Stimulated activated CD4-positive, alpha-beta T cell treated with anti-CD3 and anti-CD28 coated beads, Interleukin-1b, Interleukin-23, amount 100 ng/mL, for 1 hour (primary cell): ENCODE measurements at places on chromosomes 12 and 14.

DNA sequence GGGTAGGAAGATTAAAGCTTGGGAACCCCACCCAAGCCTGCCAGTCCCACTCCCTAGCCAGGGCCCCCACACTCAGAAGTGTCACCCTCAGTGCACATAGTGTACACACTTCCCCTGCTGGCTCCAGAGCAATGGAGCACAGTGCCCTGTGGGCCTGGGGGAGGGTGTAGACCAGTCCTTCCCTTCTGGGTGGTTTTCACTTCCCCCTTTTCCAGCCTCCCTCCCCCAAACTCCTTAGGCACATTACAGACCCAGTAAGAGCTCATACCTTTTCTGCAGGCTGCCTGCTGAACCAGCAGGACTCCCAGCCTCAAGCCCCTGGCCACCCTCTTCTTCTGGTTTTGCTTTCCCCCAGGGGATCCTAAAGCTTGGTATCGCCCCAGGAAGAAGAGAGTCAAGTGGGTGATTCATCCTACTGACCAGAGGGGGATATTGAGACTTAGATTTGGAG, at the start of gene ZNF385A:
TSS of gene ZNF385A (minus strand) at position 143 of the 451 bp plus-strand sequence. CDS start 219 bp downstream, outside the sequence.
- DNase-seq = no peak

GRCh38 chr12:107360482-107360881, 267.1 kb upstream of the CRY1 start:
- no peak for DNase-seq

GRCh38 chr12:84658877-84659276, 253.7 kb downstream of the SLC6A15 start:
- DNase-seq = no peak

DNA sequence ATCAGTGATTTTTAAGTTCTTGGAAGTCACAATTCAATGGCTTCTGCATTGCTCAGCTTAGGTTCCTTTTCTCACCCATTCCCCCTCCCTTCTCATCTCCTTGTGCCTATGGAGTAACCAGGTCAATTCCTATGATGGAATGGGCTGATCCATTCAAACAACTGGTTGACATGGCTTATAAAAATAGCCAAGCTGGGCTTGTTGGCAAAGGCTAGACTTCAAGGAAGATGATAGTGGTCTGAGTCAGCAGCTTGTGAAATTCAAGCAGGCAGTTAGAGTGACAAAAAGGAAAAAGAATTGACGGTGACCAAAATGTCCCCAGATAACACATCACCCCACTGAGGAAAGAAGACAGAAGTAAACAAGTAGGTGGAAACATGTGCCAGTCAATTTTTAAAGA, 119.9 kb upstream of the PCED1B start:
- DNase-seq = no peak

DNA sequence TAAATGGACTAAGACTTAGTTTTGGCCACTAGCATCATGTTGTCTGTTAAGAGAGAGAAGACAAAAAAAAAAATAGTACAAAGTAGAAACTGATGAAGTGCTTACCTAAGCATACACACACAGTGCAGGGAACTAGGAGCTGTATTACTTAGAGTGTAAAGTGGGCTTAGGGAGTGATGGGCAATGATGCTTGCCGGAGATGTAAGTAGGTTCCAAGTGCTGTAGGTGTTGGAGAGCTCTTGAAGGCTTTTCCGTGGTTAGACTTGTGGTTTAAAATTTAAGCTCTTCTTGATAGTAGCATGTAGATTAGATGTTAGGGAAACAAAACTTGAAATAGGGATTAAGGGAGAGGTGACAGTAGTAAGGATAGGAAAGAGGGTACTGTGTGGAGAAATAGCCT, 34.7 kb downstream of the MIA2 start:
- DNase-seq = no peak

DNA sequence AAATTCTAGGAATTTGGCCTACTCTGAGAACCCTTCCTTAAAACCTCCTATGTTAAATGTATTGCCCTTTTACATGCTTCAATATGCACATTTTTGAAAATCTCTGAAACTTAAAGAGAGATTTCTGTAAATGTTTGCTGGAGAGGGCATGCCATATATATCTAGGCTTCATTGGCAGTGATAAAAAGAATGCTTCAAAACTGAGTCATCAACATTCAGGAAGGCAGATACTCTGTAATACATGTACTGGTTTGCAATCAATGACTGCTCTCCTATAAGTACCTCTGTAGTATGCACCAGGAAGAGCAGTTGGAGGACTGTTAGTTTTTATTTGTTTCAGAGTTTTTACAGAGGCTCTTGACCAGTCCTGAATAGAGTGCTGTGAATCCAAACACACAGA, 739.9 kb downstream of the SLC16A7 start:
- no peak for DNase-seq

DNA sequence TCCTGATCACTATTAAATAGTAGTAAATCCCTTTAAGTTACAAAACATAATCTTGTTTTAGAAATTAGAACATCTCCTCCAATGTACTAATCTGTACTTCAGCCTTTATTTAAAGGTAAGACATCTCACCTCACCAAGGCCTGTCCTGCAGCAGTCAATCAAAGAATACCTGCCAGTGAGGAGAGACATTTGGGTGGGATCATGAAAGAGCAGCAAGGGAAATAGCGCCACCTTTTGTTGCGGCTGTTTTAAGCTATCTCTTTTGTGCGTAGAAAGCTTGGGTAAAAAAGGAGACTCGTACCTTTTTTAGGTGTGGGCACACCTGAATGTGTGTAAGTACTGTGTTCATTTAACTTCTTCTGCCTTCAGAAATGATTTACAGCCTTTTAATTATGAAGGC, 117.8 kb upstream of the TMTC1 start:
- DNase-seq = no peak

DNA sequence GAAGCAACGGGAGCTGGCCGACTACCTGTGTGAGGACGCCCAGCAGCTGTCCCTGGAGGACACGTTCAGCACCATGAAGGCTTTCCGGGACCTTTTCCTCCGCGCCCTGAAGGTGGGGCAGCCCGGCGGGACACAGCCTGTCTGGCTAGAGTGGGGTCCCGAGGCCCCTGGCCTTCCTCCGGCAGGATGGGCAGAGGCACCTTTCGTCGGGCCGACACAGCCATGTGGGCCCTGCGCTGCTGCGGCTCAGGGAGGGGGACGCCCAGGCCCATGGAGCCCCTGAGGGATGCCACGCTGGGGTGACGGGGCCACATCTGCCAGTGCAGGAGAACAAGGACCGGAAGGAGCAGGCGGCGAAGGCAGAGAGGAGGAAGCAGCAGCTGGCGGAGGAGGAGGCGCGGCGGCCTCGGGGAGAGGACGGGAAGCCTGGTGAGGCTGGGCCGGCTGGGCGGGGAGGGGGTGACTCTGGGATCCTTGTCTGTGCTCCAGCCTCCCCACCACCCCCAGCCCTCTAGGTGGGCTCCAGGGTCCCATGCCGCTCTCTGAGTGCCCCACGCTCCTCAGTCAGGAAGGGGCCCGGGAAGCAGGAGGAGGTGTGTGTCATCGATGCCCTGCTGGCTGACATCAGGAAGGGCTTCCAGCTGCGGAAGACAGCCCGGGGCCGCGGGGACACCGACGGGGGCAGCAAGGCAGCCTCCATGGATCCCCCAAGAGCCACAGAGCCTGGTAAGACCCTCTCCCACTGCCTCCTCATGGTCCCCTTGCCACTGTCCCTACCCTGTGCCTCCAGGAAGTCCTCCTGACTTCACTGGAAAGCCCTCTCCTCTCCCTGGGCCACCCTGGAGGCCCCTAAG, 10.9 kb upstream of the ADSS1 start:
- DNase-seq = no peak

- no peak for DNase-seq
Measured at GRCh38 chr12:26399381-26399780, 204.0 kb downstream of the SSPN start.

DNA sequence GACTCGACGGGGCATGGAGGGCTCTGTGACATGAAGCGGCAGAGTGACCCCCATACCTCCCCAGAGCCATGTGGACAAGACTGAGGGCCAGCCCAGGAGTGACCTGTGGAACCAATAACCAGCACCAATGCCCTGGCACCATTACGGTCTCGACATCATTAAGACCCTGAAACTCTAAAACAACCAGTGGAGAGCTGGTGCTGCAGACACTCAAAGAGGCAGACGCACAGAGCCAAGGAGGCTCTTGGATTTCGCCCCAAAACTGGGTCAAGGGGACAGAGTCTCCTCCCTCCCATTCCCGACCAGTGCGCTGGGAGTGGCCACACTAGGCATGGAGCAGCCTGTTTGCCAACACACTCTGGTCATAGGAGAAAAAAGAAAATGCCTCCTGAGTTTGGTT, 41.6 kb upstream of the VASH1 start:
- DNase-seq = no peak
